ENCODE measurements at places on chromosomes 13 and 19. TPM values are rescaled to one million over a fixed set of nuclear protein-coding genes. Genes with fewer than 3 reads are reported as not detected.

- ATAC-seq = no peak
These were observed 69.2 kb downstream of the ZNF100 start for GRCh38 chr19:21698215-21698614.

GRCh38 chr19:10805758-10806247 lies 30.2 kb downstream of the TMED1 start:
- ATAC-seq = no peak

DNA sequence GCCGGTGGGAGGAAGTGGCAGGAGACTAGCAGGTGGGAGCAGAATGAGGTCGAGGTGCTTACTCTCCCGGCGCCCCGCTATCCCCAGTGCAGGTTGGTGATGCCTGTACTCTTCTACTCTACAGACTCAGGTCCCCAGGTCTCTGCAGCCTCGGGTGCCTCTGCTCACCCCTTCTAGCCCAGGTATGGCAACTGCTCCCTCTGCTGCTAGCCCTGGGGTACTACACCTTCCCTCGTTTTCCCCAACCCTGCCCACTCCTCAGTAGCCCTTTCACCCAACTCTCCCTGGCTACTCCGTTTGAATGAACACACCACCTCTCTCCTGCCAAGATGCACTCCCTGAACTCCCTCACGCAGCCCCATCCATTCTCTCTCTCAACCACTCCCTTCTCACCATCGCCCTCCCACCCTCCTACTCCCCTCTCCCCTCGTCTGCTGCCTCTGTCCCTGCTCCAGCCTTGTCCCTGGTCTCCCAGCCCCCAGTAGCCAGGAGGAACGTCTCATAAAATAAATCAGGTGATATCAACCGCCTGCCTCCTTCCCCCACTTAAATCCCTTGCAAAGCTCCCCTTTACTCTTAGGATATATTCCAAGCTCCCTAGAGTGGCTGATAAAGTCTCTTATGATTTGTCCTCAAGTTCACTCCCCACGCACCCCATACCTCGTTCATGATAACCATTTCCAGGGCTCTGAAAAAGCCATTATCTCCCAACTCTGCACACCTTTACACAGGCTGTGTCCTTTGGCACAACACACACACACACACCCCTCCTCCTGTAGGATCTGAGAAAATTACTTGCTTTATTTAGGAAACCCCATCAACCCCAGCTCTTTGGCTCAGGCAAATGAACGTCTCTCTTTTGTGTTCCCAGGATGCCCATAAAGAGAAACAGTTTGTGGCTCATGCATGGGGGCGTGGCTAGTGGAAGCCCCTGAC lies 8.2 kb upstream of the MEIS3 start:
- peak; percentile 60 for ATAC-seq

GRCh38 chr13:60933638-60934037 lies 482.0 kb downstream of the PCDH20 start:
- no peak for ATAC-seq

DNA sequence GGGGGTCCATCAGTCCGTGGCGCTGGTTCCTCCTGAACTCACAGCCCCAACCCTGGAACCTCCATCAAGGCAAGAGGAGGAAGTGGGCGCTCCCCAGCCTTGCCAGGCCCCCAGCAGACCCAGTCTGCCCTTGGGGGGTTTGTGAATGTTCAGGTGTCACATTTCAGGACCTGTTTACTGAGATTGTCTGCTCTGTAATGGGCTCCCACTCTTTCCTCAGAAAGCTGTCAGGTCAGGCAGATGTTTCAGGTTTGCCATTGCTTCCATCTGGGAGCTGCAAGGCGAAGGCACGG lies 29.4 kb downstream of the TSSK6 start:
- no peak for ATAC-seq

DNA sequence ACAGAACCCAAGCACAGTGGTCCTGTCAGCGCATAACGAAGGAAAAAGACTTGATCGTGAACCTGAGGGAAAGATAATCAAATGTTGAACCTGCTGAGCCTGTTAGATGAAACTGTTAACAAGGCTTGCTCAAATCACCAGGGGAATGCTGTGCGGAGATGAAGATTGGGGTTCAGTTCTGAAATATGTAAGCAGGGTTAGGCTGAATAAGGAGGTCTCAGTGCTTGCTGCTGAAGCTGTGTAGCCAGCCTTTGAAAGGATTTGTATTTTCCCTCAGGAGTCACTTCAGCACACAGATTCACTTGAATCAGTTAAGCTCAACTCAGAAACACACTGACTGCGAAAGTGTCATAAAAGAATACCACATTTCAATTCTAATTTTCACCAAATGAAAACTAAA lies 793.5 kb downstream of the OLFM4 start:
- ATAC-seq = no peak

DNA sequence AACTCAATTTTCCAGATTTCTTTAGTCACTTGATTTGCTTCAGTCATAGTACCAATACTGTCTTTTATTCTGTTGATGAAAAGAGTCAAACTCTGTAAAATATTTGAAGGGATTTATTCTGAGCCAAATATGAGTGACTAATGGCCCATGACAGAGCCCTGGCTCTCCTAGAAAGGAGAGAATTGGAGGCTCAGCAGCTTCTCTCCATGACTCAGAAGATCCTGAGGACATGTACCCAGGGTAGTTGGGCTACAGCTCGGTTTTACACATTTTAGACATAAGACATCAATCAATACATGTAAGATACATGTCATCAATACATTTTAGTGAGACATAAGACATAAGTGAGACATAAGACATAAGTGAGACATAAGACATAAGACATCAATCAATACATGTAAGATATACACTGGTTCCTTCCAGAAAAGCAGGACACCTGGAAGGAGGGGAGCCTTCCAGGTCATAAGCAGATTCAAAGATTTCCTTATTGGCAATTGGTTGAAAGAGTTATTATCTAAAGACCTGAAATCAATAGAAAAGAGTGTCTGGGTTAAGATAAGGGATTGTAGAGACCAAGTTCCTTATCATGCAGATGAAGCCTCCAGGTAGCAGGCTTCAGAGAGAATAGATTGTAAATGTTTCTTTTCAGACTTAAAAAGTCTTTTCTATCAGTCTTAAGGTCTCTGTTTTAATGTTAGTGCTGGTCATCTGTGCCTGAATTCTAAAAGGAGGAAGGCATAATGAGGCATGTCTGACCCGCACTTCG lies 179.8 kb upstream of the RFC3 start:
- ATAC-seq = peak; percentile 25

GRCh38 chr19:2478278-2478755 lies 2.4 kb downstream of the GADD45B start:
- no peak for ATAC-seq

GRCh38 chr13:30163441-30163840 lies 143.9 kb downstream of the KATNAL1 start:
- no peak for ATAC-seq

ACER1 gene
- total RNA-seq = not detected

- ATAC-seq = no peak
These were observed at the start of gene SIGLEC6 for GRCh38 chr19:51531349-51532315. Gene SIGLEC6 (minus strand): TSS chr19:51531670. CDS start chr19:51531648, 22 bp downstream.

DNA sequence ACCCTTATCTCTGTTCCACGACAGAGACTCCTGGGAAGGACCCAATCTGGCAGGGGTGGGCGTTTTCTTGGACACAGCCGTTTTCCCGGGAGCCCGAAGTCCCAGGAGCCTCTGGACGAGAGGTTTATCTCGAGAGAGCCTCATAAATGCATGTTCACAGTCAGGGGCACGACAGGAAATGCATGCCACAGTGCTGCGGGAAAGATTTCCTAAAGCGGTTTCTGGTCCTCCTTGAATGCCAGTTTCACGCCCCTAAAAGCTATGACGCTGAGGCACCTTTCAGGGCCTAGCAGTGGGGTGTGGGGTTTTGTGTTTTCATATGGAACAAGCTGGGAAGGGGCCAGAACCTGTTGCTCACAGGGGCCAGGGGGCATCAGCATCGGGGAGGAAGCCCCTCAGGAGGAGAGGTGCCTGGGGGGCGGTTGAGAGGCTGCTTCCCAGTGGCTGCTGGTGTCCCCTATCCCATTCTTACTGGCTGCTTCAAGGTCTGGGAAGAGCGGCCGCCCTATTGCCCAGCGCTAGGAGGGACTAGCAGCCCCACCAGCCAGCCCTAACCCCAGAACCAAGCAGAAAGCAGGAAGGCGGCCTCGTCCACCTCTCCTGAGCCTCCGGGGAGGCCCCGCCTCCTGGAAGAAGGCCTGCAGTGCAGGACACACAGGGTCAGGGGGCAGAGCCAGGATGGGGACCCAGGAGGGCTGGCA lies 157.0 kb downstream of the KDM4B start:
- ATAC-seq = no peak

DNA sequence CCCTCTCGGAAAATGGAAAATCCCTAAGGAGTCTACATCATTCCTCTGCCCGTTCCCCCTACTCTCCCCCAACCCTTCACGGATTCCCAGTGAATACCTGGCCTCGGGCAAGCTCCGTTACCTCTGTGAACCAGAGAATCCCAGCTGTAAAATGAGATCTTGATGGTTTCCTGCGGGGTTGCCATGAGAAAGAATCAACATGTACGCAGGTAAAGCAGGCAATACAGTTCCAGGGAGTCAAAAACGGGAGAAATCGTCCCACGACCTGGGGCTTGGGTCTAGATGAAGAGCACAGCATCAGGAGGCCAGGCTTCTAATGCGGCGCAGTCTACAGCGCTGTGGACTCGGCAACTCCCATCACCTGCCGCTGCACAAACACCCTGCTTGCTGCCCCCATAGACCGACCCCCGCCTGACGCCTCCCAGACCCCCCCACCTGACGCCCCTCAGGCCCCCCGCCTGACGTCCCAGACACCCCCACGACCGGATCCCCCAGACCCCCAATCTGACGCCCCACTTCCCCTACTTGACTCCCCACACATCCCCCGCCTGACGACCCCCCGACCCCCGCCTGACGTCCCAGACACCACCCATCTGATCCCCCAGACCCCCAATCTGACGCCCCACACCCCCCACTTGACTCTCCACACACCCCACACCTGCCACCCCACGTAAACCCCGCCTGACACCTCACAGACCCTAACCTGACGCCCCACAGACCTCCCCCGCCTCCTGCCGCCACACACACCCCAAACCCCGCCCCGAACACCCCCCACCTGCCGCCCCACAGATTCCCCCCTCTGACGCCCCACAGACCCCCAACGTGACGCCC lies 680 bp downstream of the LIG4 start:
- no peak for ATAC-seq

DNA sequence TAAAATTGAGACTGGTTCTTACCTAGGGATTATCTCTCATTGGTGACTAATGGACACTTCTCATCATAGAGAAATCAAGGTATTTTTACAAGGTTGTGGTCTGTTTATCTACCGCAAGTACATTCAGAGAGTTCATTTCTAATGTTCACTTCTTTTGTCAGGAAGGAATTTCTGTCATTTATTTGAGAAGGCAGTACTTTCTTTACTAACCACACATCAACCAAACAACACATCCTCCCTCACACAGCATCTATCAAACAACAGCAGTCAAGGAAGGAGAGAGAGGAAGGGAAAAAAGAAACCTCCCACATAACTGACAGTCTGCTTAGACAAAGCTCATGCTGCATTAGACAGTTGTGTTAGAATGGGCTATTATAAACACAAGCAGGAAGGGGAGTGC lies 182.3 kb upstream of the KLF12 start:
- ATAC-seq = no peak

ZNF226 gene
- 9.2 TPM for total RNA-seq

DNA sequence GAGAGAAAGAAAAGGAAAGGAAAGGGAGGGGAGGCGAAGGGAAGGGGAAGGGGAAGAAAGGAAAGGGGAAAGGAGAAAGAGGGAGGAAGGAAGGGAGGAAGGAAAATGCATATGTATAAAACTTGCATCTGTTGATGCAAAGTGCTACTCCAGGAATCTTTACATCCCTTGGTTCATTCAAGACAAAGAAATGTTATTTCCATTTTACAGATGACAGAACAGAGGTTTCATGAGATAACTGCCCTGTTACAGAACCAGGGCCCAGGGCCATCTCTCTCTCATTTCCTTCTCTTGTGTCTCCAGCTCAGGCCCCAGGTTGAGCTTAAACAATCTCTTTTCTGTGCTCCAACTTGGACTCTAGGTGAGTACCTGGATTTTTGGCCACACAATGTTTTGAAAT lies 1.8 kb upstream of the SLC25A30 start:
- ATAC-seq = no peak

ZNF541 gene
- total RNA-seq = 0.04 TPM

DNA sequence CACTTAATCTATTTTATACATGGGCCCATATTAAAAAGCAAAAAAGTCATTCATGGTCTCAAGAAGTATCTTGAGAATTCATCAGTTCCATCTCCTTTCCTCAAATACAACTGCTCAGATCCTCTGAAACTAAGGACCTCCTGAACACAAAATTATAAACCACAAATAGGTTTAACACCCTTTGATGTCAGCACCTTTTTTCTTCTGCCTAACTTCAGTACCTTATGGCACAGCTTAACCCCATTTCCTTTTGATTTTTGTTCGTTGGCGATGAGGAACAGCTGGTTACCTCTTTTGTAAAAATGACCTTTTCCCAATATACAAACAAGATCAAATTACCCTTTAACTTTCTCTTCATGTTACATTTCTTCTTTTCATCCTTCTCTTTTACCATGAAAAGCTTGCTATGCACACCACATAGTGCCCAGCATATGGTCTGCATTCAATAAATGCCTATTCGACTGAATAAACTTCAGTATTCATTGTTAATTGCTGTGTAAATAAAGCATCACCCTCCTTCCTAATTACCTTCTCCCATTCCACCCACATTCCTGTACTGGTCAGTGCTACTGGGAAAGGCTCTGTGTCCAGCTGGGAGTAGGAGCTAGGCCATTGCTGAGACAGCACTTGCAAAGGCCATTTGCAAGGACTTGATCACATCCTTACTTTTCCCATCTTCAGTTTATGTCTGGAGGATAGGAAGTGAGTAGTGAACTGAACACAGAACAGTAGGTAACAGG lies 317.9 kb downstream of the SHISA2 start:
- no peak for ATAC-seq

DNA sequence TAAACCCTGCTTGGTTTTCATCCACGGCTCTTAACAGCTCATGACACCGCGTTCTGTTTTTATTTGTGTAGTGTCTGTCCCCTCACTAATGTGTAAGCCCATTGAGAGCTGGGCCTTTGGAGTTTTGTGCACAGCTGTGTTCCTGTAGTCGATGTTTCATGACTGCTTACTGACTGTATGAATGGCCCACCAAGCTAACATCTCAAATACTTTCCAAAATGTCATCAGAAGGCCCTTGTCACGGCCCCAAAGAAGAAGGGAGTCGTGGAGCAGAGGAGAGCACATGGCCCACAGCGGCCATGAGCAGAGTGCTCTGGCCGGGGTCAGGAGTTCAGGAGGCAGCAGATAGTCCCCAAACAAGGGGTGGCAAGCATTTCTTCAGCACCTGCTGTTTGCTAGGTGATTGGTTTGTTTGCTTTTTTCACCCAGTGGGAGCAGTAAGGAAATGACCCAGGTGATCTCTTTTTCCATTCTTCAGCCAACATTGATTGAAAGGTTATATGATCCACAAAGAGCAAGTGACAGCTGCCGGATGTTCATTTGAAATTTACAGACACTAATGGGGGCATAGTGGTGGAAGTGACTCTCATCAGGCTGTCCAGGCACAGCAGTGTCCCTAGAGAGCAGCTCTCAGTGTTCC lies 315.2 kb downstream of the ATP8A2 start:
- ATAC-seq = no peak
